Prostate gland (tissue), 2 donors: ENCODE measurements at places on chromosomes 12 and 14.

DNA sequence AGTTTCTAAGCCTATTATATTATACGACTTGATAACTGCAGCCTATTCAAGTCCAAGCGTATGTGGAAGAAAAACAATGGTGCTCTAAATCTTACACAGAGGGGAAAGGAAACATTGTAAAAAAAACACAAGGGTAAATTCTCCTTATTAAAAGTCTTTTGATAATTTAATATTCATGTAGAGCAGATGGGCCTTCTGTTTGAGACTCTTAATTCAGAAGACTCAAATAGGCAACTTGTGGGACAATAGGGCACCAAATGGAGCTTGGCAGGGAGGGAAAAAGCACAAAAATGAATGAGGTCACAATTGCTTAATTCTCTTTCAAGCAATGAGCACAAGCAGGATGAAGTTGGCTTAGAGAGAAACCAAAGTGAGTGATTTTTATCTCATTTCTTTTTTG, 159.4 kb downstream of the NELL2 start:
- no peak for DNase-seq

DNA sequence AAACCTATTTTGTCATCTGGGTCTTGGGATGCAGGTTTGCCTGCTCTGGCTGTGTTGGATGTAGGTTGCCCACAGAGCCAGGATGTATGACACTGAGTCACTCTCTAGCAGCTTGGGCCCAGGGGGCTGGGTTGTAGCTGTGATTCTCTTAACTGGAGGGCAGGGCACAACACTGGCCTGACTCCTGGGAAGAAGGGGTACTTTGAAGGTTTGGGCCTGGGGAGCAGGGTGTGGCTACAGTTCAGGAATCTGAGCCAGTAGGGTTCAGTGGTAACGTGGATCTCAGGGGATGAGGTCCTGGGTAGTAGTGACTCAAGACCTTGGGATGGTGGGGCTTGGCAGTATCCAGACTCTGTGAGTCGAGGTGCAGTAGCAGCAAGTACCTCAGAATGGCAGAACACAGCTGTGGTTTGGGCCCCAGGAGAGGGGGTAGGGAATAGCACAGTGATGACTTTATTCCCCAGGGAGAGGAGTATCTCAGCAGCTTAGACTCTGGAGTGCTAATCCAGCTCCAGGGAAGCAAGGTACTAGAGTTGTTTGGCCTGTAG, 25.7 kb downstream of the TBC1D15 start:
- no peak for DNase-seq

GRCh38 chr12:93785249-93786010, 108.3 kb downstream of the CRADD start:
- peak; percentile 33 for DNase-seq

GRCh38 chr12:92340441-92341064, 194.9 kb upstream of the BTG1 start:
- DNase-seq, result no peak

- DNase-seq, result no peak
Observed at GRCh38 chr12:41536813-41537490, 348.8 kb downstream of the PDZRN4 start.

DNA sequence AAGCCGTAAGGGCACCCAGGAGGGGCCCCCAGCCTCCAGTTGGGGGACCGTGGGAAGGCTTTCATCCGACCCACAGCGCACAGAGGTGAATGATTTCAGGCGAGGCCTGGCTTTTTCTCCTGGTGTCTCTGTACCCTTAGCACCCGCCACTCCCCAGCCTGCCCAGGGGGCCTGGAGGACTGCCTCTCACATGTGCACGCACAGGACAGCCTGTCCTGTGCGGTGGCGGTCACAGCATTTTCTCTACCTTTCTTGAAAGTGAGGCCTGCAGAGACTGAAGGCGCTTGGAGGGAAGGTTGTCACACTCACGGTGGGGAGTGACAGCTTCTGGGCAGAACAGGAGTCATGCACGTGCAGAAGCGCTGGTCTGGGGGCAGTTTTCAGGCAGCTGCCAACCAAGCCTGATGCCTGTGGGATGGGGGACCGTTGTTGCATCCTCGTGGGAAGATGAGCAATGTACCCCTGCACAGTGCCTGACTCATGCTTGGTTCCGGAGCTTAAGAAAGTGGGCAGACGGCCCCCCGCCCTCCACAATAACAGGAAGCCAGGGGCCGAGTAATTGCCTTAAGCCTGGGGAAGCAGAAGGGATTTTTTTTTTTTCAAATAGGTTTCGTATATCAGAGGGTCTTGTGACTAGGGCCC, 148.1 kb downstream of the TSPAN9 start:
- no peak for DNase-seq

DNA sequence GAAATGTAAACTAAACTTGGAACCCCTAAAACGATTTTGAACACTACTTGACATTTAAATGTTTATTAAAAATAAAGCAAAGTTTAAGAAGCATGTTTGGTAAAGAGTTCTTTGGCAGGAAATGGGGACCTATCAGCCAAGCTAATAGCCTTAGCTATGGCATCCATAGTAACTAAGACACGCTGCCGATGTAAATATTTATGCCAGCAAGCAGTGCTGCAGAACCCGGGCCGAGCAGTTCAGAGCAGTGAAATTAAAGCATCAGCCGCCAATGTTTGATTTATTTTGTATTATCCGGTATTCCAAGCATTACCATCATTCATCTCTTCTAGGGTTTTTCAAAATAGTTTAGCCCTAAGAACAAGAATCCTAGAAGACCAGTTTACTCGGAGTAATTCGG, 61.6 kb downstream of the PPP2R5C start:
- no peak for DNase-seq

DNA sequence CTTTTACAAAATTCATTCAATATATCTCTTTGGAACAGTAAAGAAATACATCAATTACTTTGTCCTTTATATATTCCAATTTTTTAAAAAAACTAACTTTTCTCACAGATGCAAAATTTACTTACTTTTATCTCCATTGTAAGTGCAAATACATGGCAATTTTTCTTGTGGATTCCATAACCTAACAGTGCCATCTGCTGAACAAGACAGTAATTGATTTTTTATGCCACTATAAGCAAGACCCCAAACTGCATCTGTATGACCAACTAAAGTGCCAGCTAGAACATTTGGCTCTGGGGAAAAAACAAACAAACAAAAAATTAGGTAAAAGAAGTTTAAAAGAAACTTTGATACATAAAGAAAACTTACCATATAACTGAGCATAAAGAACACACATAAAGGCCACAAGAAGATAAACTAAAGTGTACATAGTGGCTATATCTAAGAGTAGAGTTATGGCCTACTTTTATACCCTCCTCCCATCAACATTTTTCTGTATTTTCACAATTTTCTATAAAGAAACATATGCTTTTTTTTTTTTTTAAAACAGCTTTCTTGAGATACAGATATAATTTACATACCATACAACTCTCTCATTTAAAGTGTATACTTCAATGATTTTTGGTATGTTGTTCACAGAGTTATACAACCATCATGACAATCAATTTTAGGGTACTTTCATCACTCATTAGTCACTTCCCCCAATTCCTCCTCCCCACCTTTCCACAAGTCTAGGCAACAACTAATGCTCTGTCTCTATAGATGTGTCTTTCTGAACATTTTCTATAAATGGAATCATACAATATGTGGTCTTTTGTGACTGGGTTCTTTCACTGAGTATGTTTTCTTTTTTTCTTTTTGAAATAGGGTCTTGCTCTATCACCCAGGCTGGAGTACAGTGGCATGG, 32.6 kb downstream of the COCH start:
- DNase-seq, result no peak

- no peak for DNase-seq
Observed at GRCh38 chr12:75623631-75624154, 112.3 kb upstream of the KRR1 start.

- DNase-seq, result no peak
Observed at GRCh38 chr14:57657487-57657886, 163.8 kb upstream of the CCDC198 start.

DNA sequence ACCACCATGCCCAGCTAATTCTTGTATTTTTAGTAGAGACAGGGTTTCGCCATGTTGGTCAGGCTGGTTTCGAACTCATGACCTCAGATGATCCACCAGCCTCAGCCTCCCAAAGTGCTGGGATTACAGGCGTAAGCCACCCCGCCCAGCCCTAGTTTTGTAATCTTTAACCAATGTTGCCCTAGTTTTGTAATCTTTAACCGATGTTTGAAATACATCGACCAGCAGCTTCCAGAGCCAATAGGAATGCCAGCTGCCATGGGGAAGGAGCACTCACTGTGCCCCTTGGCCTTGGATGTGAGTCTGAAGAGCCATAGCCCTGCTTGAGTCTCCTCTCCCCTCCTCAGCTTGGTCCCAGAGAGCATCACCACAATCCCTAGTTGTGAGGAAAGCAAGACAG, 209.3 kb upstream of the RGS6 start:
- DNase-seq, result no peak
